ENCODE measurements at places on chromosomes 4 and X.

- no peak for DNase-seq
These were observed 9.1 kb downstream of the NSG1 start for GRCh38 chr4:4395849-4396627.

- no peak for DNase-seq
These were observed 6.3 kb upstream of the HAUS3 start for GRCh38 chr4:2248044-2248780.

- DNase-seq = no peak
These were observed 94.1 kb downstream of the ADRA2C start for GRCh38 chr4:3860061-3860912.

DNA sequence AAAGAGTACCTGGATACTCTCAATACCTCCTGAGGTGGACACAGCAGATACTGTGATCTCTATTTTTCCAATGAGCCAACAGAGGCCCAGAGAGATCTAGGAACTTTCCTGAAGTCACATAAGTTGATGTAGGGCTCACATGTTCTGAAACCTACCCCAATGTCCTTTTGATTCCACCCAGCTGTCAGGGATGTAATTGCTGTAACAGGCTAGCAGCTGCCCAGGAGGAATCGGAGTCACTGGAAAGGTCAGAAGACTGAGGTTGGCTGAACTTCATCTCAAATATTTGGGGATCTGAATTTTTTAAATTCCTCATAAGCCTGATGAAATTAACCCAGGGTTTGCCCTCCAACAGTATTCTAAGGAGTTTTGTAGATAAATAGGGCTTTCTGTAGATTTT lies 52.5 kb upstream of the PROM1 start:
- no peak for DNase-seq

- DNase-seq = no peak
These were observed 21.1 kb downstream of the CTBP1 start for GRCh38 chr4:1227816-1228215.

DNA sequence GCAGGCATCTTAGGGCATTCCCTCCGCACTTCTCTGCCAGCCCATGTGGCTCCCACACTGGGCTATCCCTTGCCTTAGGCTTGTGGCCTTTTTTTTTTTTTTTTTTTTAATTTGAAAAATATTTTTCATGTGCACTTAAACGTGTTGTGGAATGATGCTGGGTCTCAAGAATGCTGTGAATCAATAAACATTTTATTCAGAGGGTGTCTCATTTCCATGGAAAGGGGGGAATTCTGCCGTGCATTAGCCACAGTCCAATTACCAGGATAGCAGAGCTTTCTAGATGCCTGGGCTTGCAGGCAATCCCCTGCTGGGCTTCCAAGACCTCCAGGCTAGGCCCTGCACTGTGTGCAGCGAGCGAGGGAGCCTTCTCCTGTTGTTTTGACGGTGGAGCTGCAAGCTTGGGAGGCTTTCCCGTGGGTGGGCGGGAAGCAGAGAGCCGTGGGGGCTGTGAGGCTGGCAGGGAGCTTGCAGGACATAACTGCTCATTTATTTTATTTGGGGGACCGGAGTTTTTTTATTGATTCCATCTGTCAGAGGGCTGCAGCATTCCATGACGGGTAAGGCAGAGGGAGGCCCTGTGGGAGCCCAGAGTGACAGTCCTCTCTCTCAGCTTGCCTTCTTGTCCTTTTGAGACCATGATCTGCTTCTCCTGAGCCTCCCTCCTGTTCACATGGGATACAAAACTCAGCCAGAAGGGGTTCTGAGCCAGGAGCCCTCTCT lies 2.6 kb upstream of the CPZ start:
- no peak for DNase-seq

GRCh38 chr4:174069848-174070330 lies 213.6 kb downstream of the FBXO8 start:
- DNase-seq = no peak

GRCh38 chr4:82515705-82516104 lies 46.1 kb downstream of the TMEM150C start:
- DNase-seq = no peak

DNA sequence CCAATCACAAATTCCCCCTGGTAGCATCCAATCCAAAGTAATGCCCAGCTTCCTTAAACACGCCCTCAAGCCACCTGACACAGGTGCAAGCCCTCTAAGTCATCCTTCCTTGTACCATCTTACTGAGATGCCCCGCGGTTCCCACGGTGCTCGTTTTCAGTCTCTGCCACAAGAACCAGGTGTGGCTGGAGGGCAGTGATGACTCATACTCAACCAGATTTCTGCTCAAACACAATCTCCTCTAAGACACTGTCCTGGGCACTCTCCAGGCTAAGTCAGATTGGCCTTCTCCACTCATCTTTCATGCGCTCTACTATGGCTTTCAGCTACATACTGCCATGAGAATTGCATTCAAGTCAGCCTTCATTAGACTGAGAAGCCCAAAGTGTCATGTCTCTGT lies 3.5 kb downstream of the SH3KBP1 start:
- no peak for DNase-seq

- DNase-seq = no peak
These were observed 115.0 kb upstream of the NALF2 start for GRCh38 chrX:69389101-69389501.

GRCh38 chr4:175637762-175638161 lies 174.3 kb downstream of the GPM6A start:
- DNase-seq = no peak

DNA sequence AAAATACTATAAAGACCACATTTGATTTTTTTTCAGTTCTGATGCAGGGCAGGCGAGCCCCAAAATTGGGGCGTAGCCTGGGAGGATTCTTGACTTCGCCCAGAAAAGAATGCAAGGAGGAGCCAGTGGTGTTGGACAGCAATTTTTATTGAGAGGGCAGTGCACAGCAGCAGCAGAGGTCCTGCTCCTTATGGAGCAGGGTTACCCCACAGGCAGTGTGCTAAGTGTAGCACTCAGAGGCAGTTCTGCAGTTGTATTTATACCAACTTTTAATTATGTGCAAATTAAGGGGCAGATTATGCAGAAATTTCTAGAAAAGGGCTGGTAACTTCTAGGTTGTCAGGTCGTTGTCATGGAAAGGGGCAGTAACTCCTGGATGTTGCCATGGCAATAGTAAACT lies 69.9 kb downstream of the GASK1B start:
- DNase-seq = no peak

- DNase-seq = no peak
These were observed 1.9 kb downstream of the NALF2 start for GRCh38 chrX:69505772-69506616.

- DNase-seq = no peak
These were observed 760.2 kb downstream of the RAB28 start for GRCh38 chr4:12723849-12724447.

DNA sequence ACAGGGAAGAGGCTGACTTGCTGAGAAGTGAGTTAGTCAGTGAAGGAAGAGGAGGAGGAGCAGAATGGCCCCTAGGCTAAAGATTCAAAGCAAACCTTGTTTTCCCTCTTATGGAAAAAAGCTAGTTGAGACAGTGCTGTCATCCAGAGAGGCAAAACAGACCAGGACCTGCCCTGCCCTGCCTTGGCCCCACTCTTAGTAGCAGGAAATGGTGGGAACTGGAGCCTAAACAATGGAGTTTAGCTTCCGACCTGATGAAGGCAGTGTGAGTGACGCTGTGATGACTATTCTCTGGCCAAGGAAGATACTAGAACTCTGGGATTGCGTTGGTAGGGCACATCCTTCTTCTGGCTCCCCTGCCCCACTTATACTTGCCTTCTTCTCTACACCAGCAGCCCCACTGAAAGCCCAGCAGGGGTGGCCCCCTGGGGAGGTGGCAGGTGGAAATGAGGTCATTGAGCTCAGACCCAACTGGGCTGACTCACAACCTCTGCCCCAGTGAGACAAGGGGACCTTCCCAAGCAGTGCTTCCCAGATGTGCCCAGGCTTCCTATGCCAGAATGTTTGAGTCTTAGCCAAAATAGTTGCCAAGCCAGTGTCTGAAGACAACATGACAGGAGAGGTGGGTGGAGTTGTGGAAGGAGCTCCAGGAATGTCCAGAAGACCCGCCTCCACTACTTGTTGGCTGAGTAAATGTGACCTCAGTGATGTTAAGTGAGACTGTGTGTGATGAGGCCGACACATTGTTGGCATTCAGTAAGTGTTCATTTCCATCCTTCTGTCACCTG lies 38.8 kb downstream of the MSN start:
- DNase-seq = no peak

DNA sequence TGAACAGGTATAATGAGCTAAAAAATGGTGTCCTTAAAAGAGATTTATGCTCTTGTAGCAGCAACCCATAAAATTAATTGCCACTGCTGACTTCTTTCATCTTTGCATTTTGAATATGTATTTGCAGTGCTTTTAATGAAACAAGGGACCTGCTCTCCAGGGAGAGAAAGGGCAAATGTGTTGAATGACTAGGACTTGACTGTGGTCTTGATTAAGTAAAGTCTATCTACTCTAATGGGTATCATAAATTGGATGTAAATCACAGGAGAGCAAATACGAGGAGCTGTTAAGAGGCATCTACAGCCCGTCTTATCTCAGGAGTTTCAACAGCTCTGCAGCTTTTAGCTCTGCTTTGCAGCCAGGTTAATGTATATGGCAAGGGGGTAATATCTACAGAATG lies 216.4 kb downstream of the PALLD start:
- no peak for DNase-seq

GRCh38 chr4:186852964-186853391 lies 129.3 kb upstream of the FAT1 start:
- no peak for DNase-seq

- no peak for DNase-seq
These were observed 140.6 kb upstream of the ARX start for GRCh38 chrX:25156323-25156722.

GRCh38 chr4:188627892-188628291 lies 488.7 kb downstream of the TRIML1 start:
- DNase-seq = no peak

DNA sequence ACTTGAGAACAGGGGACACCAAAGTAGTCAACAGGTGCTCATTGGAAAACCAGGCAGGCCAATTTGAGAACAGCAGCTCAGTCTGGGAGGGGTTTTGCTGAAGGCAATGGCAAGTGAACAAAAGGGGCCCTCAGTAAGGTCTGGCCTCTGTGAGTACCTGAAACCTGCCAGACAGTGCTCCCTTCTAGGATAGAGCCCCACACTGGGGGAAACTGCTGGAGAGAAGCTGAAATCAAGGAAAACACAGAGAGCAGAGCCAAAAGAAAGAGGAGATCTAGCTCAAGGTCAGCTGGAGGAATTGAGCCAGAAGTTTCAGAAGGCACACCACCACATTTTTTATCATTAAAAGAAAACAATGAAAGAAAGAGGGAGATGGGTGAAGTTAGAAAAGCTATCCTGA lies 28.2 kb downstream of the PNMA6E start:
- DNase-seq = no peak

DNA sequence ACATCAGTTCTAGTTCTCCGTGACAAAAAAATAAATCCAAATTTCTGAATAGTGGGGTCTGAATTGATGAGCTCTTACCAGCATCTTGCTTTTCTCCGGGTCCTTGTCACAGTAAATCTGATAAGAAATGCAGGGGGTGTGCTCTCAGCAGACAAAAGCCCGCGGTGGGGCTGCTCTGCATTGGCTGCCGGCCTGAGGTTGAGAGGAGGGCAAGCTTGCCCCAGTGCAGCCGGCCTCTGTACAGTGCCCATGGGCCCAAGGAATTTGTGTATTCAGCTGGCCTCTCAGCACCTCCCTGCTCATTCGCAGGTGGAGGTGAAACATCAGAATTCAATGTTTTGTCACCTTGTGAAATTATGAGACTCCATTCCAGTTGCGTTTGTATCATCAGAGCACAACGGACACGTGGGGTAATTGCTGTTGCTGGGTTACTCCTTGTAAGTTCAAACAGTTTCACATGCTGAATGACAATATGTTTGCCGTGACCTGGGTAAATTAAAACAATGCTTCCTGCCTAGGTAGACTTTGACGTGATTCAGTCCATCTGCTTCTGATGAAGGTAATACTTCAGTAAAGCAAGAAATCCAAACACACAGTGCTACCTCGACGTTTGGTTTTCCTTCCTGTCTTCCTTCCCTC lies 596.4 kb downstream of the MID1IP1 start:
- no peak for DNase-seq

- DNase-seq = no peak
These were observed 12.2 kb downstream of the ARHGEF6 start for GRCh38 chrX:136768469-136769084.

GRCh38 chr4:156790866-156791265 lies 180.7 kb downstream of the PDGFC start:
- no peak for DNase-seq

- no peak for DNase-seq
These were observed 286.9 kb upstream of the EMCN start for GRCh38 chr4:100804576-100805360.

DNA sequence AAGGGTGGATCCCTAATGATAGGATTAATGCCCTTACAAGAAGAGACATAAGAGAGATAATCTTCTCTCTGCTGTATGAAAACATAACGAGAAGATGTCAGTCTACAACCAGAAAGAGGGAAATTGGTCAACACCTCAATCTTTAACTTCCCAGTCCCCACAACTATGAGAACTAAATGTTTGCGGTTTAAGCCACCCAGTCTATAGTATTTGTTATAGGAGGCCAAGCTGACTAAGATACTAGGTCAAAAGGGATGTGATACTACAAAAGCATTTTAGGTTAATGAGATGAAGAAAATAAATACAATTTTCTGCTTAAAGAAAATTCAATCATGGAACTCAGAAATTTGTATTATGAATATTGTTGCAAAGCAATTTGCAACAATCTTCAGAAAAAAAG lies 55.4 kb upstream of the LHFPL1 start:
- no peak for DNase-seq

GRCh38 chr4:99712099-99712498 lies 54.5 kb upstream of the C4orf54 start:
- no peak for DNase-seq

DNA sequence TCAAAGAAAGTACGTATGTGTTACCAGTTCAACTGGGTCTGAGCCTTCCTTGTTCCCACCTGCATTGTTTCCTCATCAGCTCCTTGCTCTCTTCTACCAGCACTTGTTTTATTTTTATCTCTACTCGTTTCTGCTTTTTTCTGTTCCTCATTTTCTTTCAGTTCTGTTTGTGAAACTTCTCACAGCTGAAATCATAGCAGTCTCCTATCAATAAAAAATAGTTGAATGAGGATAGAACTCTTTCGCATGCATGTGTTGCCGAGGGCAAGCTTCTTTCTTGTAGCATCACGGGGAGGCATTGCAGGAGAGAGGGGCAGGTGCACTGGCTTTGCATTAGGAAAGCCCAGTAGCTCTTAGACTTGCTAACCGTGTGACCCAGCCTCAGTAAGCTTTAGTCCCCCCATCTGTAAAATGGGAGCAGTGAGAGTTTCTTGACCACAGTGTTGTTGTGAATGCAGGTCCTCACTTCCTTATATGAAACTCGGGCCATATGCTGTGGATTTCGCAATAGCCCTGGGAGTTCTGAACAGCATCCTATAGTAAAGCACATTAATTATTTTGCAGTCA lies 24.7 kb downstream of the OFD1 start:
- DNase-seq = no peak

DNA sequence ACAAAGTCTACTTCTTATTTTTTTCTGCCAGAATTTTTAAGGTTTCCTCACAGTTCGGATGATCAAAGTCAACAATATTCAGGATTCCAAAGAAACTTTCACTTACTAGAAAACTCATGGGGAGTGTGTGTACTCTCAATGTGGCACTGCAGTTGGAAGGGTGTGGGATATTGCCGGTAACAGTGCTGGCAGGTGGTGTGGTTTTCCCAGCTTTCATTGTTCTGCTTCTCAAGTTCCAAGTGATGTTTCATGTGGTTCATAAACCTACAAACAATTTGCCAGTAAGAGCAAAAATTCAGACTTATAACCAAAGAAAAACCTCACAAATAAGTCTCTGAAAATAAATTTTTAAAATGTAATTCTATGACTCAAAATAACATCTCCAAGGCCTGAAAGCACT lies 39.8 kb downstream of the ZNF280C start:
- no peak for DNase-seq
